T-helper 2 cell (primary cell): ENCODE measurements at places on chromosomes 5 and 9.
A peak's percentile ranks its signal among the peaks of the same experiment; 100 is the strongest.

GRCh38 chr5:54993318-54993717 is 7.9 kb upstream of the ESM1 start:
- peak; percentile 85 for DNase-seq

DNA sequence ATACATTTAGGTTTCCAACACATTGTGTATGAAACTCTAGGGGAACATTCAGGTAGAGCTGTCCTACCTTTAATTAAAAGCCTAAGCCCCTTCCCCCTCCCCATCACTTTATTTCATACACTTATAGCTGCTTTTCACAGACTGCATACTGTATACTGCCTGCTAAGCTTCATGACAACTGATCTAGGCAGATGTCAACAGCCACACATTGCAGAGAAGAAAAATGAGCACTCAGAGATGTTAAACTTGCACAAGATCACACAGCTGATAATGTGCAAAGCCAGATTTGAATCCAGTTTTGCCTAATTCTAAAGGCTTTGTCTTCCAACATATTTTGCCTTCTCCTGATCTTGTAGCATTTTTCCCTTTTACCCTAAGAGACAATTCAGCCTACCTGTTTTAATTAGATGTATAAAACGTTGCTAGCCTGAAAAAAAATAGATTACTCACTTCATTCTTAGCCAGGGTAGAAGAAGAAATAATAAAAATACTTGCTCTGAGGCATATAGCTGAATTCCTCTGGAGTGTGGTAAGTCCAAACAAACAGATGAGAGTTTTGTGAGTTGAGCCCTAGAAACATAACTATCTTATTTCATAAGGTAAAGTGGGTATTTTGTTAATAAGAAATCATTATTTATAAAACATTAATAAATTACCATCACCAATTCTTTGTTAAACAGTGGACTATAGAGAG is 56.9 kb upstream of the CAST start:
- DNase-seq = no peak

- DNase-seq = no peak
These were observed 55.2 kb downstream of the NEURL1B start for GRCh38 chr5:172696171-172696849.

- DNase-seq = no peak
These were observed 2295.1 kb upstream of the WWC1 start for GRCh38 chr5:165996201-165996875.

DNA sequence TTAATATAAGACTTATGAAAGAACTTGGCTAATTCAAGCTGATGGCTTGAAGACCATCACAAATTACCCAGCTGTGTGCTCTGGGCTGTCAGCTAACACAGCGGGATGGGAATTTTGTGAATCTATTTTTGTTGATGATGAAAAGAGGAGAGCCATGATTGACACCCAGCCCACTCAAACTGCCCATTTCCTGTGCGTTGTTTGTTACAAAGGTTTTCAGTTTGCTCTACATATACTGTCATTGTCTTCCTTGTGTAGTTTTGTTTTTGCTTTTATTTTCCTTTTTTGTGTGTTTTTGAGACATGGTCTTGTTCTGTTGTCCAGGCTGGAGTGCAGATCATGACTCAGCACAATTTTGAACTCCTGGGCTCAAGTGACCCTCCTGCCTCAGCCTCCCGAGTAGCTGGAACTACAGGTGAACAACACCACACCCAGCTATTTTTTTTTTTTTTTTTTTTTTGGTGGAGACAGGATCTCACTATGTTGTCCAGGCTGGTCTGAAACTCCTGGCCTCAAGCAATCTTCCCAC is 400.3 kb downstream of the ICE1 start:
- no peak for DNase-seq

GRCh38 chr5:133450286-133450685 is 162.1 kb downstream of the FSTL4 start:
- no peak for DNase-seq

- no peak for DNase-seq
These were observed 48.8 kb upstream of the GLRX start for GRCh38 chr5:95871146-95871806.

GRCh38 chr5:151772029-151772845 is 483 bp downstream of the G3BP1 start:
- peak; percentile 13 for DNase-seq

GRCh38 chr9:4289411-4290326 is 10.2 kb downstream of the GLIS3 start:
- DNase-seq = no peak
